ENCODE measurements at places on chromosomes 5 and 9.

GRCh38 chr5:55993731-55994494 is 850 bp downstream of the IL6ST start:
- no peaks in the 10 kb centered on the region for H3K27me3 ChIP-seq
- peaks cover 48% of the 10 kb centered on the region for H3K4me1 ChIP-seq
- no peak for DNase-seq
- H3K36me3 ChIP-seq, result no peaks in the 10 kb centered on the region
- H3K27ac ChIP-seq, result peak overlapping the region; percentile 90

DNA sequence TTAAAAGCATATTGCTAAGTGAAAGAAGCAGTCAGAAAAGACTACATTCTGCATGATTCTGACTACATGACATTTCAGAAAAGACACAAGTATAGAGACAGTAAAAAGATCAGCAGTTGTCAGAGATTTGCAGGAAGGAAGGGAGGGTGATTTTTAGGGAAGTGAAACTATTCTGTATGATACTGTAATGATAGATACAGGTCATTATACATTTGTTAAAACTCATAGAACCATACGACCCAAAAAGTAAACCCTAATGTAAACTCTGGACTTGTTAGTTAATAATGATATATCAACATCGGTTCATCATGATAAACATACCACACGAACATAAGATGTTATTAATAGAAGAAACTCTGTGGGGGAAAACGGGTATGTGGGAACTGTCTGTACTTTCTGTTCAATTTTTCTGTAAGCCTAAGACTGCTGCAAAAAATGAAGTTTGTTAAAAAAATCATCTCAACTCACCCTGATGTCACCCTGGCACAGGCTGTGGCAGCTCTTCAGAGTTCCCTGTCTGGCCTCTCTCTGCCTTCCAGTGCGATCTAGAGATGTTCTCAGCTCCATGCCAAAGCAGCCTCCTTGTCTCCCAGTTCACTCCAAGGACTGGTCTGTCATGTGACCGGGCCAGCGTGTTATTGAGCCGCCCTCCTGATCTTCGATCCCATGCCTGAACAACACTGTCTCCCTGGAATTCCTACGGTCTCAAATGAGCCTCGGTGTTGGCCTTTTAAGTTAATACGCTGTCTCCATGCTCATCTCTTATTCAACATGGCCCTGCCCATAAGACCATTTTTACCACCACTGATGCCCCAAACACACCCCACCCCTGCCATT is 35.4 kb downstream of the PRLR start:
- H3K27me3 ChIP-seq, result no peaks in the 10 kb centered on the region
- no peak overlapping the region for H3K4me3 ChIP-seq
- peak overlapping the region; percentile 45 for H3K27ac ChIP-seq
- peaks cover 23% of the 10 kb centered on the region for H3K4me1 ChIP-seq
- H3K36me3 ChIP-seq, result no peaks in the 10 kb centered on the region

- H3K27me3 ChIP-seq, result no peaks in the 10 kb centered on the region
- H3K36me3 ChIP-seq, result peaks cover 7% of the 10 kb centered on the region
- no peak overlapping the region for H3K4me3 ChIP-seq
- peaks cover 62% of the 10 kb centered on the region for H3K4me1 ChIP-seq
- DNase-seq, result peak; percentile 80
- no peak overlapping the region for H3K27ac ChIP-seq
Measured at GRCh38 chr9:114385397-114386181, 2.2 kb downstream of the AKNA start.

DNA sequence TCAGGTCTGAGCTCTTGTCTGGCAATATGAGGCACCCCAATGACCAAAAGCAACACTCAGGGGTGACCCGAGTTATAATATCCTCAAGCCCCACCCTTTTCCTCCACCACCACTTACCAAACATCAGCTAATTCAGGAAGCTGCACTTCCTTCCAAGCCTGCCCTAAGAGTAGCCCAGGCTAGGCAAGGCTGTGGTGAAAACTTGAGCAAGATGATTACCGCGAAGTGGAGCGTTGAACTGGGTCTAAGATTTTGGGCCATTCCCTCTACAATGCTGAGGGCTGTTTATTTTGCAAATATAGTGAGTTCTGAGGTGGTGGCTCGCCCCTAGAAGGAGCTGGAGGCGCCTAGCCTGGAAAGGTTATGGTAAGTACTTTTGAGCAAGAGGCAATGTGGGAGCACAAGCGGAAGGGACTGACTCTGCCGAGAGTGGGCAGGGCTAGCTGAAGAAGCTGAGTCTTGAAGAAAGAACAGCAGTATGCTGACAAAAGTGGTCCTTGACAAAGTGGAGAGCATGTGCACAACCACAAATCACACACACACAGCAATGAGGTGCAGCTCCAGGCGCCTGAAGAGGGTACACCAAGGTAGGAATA is at the start of gene HK3:
Gene HK3, minus strand, starts transcription at position 51 of the 596 bp plus-strand sequence. CDS start 3,187 bp downstream, outside the sequence.
- DNase-seq, result peak; percentile 22
- no peak within 1 kb of the TSS for H3K27ac ChIP-seq
- H3K36me3 ChIP-seq, result no peaks in the 10 kb centered on the region
- H3K27me3 ChIP-seq, result no peaks in the 10 kb centered on the region
- no peaks in the 10 kb centered on the region for H3K4me1 ChIP-seq

DNA sequence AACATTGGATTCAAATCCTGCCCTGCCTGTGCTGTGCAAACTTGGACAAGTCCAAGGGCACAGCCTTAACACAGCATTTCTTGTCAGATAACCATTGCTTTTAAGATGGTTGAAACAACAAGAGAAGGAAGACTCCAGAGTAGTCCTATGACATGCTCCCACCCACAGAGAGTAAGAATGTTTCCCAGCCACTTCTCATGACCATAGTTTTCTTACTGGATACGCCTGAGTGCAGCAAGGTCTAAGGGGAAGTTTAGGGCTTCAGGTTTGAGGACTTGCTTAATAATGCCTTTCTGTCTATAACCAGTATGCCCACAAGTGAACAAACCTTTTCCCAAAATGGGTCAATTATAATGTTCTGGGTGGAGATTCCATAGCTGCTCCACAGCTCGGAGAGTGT is 126.4 kb downstream of the SLF1 start:
- H3K36me3 ChIP-seq, result no peaks in the 10 kb centered on the region
- H3K27ac ChIP-seq, result no peak overlapping the region
- no peaks in the 10 kb centered on the region for H3K4me1 ChIP-seq
